ENCODE measurements at places on chromosomes 1 and 21. TPM values are rescaled to one million over a fixed set of nuclear protein-coding genes. Genes with fewer than 3 reads are reported as not detected.
A peak's percentile ranks its signal among the peaks of the same experiment; 100 is the strongest.

CYP4A22 gene
- total RNA-seq: not detected

DNA sequence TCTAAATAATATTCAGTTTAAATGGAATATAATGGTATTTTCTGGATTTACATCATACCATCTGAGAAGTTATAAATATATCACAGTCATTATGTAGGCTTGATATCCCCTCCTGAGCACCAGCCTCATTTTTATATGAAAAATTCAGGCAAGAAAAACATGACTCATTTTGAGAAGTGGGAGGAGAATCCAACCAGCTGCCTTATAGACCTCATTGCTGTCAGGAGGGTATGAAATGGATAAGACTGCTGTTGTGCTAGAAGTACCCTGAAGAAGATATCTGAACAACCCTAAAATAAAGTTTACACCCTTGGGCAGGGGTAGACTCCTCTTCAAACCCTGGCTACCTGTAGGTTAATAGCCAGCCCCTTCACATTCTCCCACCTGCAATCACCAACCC lies 8.8 kb downstream of the GIPC2 start:
- no peak overlapping the region for H3K27ac ChIP-seq
- DNase-seq: no peak
- no peaks in the 10 kb centered on the region for H3K36me3 ChIP-seq
- H3K4me3 ChIP-seq: no peak overlapping the region
- H3K27me3 ChIP-seq: no peaks in the 10 kb centered on the region

SPRR1B gene
- not detected for total RNA-seq

DNA sequence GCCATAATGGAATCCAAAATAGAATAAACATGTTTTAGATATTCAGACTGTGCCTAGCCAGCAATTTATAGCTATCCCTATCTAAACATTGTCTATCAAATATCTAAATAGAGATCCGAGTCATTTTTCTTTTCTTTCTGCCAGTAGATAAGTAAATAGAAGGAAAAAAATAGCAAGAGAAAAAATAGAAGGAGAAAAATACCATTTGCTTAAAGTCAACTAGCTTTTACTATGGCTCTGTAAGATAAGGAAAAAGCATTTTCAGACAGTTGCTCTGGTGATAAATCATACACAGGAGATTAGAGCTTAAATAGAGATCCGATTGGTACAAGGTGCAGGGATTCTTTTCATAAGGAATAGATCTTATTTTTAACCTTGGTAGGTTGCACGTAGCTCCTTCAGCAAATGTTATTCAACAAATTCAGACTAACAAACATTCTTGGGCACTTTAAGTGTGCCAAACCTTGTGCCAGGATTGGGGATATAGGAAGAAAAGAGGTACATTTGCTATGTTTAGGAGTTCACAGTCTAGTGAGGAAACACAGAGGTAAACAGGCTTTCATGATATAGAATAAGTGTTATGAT lies 70.1 kb upstream of the CCDC190 start:
- no peaks in the 10 kb centered on the region for H3K36me3 ChIP-seq
- DNase-seq: no peak
- H3K27ac ChIP-seq: no peak overlapping the region
- H3K27me3 ChIP-seq: no peaks in the 10 kb centered on the region
- no peak overlapping the region for H3K4me3 ChIP-seq

GRCh38 chr1:10796029-10796944 lies at the start of gene CASZ1:
Gene CASZ1 (minus strand): TSS chr1:10796646. CDS start chr1:10693889, 102,757 bp downstream.
- H3K4me3 ChIP-seq: peak within 1 kb of the TSS; percentile 85
- no peaks in the 10 kb centered on the region for H3K36me3 ChIP-seq
- no peaks in the 10 kb centered on the region for H3K27me3 ChIP-seq
- peak within 1 kb of the TSS; percentile 96 for H3K27ac ChIP-seq
- H3K4me1 ChIP-seq: peaks cover 7% of the 10 kb centered on the region

DNA sequence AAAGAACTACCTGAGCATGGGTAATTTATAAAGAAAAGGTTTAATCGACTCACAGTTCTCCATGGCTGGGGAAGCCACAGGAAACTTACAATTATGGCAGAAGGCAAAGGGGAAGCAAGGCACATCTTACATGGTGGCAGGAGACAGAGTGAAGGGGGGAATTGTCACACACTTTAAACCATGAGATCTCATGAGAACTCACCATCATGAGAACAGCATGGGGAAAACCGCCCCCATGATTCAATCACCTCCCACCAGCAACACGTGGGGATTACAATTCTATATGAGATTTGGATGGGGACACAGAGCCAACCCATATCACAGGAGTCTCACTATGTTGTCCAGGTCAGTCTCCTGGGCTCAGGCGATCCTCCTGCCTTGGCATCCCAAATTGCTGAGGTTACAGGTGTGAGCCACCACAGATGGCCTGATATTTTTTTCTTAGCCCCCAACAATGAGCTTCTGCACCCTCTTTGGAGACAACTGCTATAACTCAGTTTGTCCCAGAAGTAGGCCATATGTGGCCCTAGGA lies 22.5 kb upstream of the MORC3 start:
- peaks cover 6% of the 10 kb centered on the region for H3K36me3 ChIP-seq
- H3K27me3 ChIP-seq: no peaks in the 10 kb centered on the region
- H3K4me1 ChIP-seq: peaks cover 3% of the 10 kb centered on the region

GRCh38 chr1:235358899-235359298 lies 8.3 kb upstream of the TBCE start:
- H3K4me1 ChIP-seq: no peaks in the 10 kb centered on the region
- no peak overlapping the region for H3K4me3 ChIP-seq
- H3K27ac ChIP-seq: no peak overlapping the region
- H3K36me3 ChIP-seq: no peaks in the 10 kb centered on the region

KCNE2 gene
- not detected for total RNA-seq

GRCh38 chr1:230994860-230995259 lies 16.0 kb downstream of the ARV1 start:
- no peak overlapping the region for H3K4me3 ChIP-seq
- peaks cover 13% of the 10 kb centered on the region for H3K36me3 ChIP-seq
- no peaks in the 10 kb centered on the region for H3K4me1 ChIP-seq
- DNase-seq: no peak
- H3K27ac ChIP-seq: no peak overlapping the region

GRCh38 chr1:35426097-35426586 lies 131.1 kb downstream of the KIAA0319L start:
- no peaks in the 10 kb centered on the region for H3K4me1 ChIP-seq
- H3K36me3 ChIP-seq: no peaks in the 10 kb centered on the region
- no peak overlapping the region for H3K27ac ChIP-seq

DNA sequence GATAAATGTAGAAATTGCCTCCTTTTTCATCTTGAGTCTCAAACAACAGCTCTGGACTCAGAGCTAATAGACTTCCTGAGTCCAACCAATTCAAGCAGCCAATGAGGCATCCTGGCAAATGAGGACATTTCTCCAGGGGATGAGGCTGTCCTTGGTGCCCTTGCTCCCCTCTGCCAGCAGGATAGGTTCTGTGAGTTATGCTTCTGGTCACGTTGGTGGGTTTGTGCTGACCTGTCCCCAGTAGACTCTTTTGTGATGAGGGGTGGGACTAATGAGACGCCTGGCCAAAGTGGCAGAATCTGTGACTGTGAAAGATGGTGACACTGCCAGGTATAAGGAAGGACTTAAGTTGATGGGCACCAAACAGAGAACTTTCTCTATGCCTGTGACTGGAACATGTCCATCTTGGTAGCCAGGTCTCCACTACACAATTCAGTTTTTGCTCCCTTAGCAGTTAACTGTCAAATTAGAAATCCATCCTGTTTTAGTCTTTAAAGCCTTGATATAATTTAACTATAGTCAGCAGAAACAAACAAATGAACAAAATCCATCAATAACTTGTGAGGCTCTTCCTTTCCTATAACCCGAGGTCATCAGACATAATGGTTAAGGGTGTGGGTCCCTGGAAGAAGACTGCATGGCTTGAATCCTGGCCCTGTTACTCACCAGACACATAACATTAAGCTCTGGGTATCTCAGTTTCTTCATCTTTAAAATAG lies 35.7 kb upstream of the THEM4 start:
- H3K36me3 ChIP-seq: no peaks in the 10 kb centered on the region
- no peak overlapping the region for H3K4me3 ChIP-seq
- H3K4me1 ChIP-seq: peaks cover 7% of the 10 kb centered on the region
- no peak overlapping the region for H3K27ac ChIP-seq

DNA sequence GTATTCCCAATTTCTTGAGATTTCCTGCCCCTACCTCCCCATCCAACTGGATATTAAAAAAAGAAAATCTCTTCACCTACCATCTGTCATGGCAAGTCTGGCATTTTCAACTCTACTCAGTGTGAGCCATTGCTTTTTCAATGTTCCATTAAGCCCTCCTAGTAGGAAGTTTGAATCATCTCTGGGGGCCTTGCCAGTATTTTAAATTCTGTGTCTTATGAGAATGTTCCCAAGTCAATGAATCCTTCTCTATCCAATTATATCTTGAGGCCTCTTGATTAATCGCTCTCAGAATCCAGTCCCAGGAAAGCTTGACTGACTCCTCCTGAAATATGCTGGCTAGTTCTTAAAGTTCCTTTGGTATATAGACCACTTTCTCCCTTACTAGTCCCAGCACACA lies 91.5 kb downstream of the NGF start:
- no peaks in the 10 kb centered on the region for H3K36me3 ChIP-seq
- H3K4me1 ChIP-seq: no peaks in the 10 kb centered on the region
- H3K4me3 ChIP-seq: no peak overlapping the region
- no peak overlapping the region for H3K27ac ChIP-seq
